DMS79 treated with DMSO at 0.1 percent for 48 hours (cell line): ENCODE measurements at places on chromosomes 13 and 19.
A peak's percentile ranks its signal among the peaks of the same experiment; 100 is the strongest.

DNA sequence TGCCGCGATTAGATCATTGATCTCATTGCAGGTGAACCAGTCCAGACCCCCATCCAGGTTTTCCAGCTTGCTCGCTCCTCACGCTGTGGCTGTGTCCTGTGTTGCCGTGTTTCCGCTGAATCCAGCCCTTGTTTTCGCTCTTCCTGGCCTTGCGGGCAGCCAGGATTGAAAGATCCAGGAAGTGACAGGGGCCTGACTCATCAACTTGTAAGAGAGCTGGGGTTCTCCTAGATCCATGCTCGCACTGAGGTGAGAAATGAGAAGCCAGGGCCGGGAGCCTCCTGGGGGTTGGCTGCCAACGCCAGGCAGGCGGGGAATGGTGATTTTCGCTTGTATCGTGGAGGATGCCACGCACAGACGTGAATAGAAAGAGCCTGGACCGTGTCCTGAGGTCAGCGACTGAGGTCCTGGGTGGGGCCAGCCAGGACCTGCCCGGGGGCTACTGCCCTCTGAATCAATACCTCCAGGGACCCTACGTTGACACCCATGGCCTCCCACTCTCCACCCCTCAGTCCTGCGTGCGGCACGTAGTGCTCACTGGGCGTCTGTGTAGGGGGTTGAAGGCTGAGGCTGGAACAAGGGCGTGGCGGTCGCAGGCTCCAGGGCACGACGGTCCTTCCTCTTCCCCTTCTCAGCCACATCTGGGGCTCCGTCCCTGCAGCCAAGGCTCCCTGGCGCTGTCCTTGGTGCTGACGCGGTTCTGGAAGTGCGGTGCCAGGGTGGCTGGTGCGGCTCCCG, 7.3 kb upstream of the PTPRH start:
- DNase-seq = peak; percentile 93

GRCh38 chr13:46721054-46721453, 75.9 kb downstream of the ESD start:
- peak; percentile 3 for DNase-seq

- DNase-seq = no peak
Measured at GRCh38 chr13:95684418-95684817, 7.5 kb downstream of the DNAJC3 start.

GRCh38 chr13:35920816-35921215, 210.4 kb downstream of the DCLK1 start:
- DNase-seq = no peak

GRCh38 chr19:4495471-4495870, 22.8 kb downstream of the PLIN4 start:
- no peak for DNase-seq

GRCh38 chr19:8109455-8109854, 39.9 kb downstream of the FBN3 start:
- DNase-seq = no peak

DNA sequence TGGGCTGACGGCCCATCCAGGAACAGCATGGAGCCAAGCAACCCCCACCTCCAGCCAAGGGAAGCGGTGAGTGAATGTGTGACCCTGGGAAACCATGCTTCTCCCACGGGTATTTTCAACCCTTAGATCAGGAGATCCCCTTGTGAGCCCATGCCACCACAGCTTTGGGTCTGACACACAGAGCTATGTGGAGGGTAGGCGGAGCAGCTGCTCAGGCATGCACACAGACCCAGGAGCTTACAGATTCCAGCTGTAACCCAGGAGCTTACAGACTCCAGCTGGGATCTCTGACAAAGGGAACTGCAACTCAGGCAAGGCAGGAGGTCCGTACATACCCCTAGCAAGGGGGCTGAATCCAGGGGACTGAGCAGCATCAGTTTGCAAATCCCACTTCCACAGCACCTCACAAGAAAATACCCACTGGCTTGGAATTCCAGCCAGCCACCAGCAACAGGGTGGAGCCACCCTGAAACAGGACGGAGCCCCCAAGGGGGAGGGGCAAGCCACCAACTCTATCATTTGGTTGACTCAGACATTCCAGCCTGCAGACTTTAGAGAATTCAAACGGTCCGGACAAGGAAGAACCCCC, 40.8 kb upstream of the RFXAP start:
- no peak for DNase-seq

- no peak for DNase-seq
Measured at GRCh38 chr13:48265217-48265815, 32.3 kb downstream of the ITM2B start.

DNA sequence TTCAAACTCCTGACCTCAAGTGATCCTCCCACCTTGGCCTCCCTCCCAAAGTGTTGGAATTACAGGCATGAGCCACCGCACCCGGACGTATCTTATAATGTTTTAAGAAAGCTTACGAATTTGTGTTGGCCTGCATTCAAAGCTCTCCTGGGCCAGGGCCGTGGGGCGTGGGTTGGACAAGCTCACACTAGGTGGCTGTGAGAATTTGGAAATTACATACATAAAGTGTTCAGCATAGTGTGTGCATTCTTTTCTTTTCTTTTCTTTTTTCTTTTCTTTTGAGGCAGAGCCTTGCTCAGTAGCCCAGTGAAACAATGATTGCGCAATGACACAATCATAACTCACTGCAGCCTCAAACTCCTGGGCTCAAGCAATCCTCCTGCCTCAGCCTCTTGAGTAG, 2.6 kb downstream of the ZSWIM4 start:
- no peak for DNase-seq

GRCh38 chr13:110356362-110356761, 49.3 kb downstream of the COL4A2 start:
- DNase-seq = no peak

DNA sequence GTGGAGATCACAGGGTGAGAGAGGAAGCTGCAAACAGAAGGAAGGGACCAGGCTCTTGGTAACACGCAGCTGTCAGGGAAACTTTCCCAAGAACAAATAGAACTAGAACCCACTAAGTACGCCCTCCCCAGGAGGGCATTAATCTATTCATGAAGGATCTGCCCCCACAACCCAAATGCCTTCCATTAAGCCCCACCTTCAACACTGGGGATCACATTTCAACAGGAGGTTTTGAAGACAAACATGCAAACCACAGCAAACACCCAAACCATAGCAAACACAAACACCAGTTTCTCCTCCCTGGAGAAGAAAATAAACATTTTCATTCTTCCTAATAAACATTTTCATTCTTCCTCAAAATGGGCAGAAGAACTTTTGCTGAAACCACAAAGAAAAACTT, 329.6 kb downstream of the EFNB2 start:
- DNase-seq = no peak

DNA sequence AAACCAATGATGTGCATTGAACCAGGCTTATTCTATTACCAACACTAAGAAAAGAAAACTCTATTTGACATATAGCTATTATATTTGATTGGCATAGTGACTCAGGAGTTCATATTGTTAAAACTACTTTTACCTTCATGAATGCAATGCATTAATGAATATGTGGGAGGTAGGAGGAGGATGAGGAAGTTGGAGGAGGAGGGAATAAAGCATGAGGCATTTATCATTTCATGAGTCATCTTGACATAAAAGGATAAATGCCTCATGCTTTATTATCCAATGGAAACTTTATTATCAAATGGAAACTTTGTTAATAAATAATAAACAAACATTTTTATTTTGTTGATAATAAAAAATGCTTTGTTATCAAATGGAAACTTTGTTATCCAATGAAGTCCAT, 116.5 kb downstream of the SPRY2 start:
- no peak for DNase-seq

DNA sequence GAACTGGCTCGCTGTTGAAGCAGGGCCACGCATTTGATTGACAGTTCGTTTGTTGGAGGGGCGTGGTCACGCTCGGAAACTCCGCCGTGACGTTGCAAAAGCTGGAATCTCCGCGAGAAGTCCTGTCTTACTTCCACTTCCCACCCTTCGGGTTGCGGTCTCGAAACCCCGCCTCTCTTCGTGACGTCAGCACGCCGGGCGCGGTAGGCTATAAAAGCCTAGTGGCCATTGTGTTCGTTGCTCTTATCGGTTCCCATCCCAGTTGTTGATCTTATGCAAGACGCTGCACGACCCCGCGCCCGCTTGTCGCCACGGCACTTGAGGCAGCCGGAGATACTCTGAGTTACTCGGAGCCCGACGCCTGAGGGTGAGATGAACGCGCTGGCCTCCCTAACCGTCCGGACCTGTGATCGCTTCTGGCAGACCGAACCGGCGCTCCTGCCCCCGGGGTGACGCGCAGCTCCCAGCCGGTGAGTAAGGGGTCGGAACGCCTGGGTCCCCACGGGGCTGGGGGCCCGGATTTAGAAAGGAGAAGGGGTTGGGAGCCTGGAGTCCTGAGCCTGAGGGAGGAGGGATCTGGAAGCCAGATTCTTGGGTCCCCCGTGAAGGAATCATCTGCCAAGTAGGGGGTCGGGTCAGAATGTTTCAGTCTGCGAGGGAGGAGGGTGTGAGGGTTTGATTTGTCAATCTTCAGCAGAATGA, at the start of gene PPP1R15A:
TSS of gene PPP1R15A (plus strand) at position 240 of the 702 bp plus-strand sequence. CDS start 813 bp downstream, outside the sequence.
- peak; percentile 96 for DNase-seq

- no peak for DNase-seq
Measured at GRCh38 chr13:52061587-52061986, 37.1 kb downstream of the UTP14C start.

DNA sequence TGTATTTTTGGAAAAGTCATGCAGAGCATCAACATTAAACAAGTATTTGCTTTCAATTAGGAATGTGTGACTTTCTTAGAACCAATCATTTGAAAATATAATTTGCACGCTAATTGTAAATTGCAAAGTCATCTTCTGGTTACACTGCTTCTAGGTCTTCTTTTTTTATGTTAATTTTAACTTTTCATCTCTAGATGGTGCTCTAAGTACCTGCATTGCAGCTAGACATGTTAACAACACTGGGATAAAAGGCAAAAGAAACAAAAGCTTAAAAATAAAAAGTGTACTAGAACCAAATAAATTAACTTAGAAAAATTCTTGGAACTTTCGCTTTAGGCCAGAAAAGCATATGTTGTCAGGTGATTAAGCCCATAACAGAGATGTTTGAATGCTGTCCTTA, 2758.2 kb downstream of the PCDH9 start:
- no peak for DNase-seq

DNA sequence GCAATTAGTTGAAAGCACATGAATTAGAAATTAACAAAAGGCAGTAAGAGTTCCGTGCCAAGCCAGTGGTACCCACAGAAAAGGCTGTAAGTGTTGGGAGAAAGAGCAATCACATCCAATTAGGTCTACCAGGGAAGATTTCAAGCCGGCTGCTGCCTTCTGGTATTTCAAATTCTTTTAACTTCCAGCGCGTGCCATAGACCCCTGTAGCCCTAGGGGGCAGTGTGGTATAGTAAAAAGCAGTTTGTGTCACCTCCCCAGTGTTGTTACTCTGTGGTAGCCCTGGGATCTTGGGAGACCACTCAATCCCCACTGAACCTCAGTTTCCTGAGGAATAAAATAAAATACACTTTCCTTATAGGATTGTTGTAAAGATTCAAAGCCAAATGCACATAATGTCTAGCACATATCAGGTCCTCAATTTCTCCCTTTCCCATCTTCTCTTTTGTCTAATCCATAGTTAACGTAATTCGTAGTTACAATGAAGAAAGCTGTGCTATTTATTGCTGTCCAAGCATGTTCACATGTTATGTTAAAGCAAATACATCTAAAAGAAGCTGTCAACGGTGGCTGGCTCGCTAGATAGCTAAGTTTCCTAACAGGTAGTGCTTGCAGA, 230.2 kb downstream of the TDRD3 start:
- DNase-seq = no peak

DNA sequence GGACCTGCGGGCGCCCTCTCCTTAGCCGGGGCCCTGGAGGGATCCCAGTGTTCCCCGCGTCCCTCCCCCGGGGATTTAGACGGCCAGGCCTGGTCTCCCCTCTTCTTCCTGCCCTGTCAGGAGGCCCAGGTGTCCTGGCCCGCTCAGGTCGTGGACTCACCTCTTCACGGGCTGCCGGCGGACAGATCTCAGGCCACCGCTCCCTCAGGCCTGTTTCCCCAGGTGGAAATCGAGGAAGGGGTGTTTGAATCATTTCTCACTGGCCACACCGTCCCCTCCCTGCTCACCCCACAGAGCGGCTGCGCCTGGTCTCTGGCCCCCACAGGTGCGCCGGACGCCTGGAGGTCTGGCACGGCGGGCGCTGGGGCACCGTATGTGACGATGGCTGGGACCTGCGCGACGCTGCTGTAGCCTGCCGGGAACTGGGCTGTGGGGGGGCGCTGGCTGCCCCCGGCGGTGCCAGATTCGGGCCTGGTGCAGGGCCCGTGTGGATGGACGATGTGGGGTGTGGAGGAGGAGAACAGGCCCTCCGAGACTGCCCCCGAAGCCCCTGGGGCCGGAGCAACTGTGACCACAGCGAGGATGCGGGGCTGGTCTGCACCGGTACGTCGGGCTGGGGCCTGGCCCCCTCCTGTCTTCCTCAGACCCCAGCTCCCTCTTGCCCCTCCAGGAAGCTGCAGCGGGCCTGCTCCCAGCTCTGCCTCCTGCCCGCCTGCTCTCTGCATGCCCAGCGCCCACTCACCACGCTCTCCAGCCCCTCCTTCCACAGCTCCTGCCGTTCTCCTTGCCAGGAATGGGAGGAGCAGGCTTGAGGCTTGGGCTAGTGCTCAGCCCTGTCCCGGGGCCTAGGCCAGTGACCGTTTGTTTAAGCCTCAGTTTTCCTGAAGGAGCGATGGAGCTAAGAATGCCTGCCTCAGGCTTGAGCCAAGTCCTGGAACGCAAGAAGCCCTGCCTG, 2.5 kb downstream of the SSC5D start:
- DNase-seq = no peak

GRCh38 chr13:23558675-23559536, 11.3 kb upstream of the TNFRSF19 start:
- DNase-seq = peak; percentile 81

DNA sequence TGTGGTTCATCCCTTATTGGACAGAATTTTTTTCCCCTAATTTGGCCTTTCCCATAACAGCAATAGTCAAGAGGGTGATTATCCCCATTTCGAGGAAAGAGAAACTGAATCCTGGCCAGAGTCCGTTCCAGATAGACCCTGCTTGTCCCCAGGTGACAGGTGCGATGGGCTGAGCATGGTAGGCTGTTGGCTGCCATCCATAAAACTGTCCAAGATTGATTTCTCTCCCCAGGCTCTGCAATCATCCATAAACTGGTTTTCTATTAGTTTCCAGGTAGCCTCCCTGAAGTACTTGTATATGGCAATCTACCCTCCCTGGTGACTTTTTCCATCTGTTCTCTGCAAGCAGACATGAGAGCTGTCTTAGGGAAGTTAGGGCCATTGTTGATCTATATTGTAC, 25.4 kb downstream of the SERP2 start:
- peak; percentile 74 for DNase-seq

GRCh38 chr13:114313061-114313860, 1.0 kb upstream of the CHAMP1 start:
- peak; percentile 24 for DNase-seq

- DNase-seq = no peak
Measured at GRCh38 chr19:4580021-4580901, 20.8 kb upstream of the SEMA6B start.

DNA sequence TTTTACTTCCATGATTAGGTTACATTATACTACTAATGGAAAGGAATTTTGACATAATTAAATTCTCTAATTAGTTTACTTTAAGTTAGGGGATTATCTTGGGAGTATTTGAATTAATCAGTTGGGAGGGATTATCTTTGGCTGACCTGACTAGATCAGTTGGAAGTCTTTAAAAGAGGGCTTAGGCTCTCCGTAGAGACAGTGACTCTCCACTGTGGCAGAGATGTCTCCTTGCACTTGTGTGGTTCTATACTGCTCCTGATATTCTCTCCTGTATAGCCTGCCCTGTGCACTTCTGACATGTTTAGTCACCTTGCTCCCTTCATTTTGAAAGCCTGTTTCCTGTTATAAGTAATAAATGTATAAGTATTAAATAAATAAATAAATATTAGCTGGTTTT, 1612.3 kb upstream of the PRR20A start:
- DNase-seq = no peak
